Right ventricle myocardium inferior (tissue), 1 donor: ENCODE measurements at places on chromosomes 3 and 15.

- no peak for DNase-seq
These were observed 1091.9 kb downstream of the NSUN3 start for GRCh38 chr3:95154766-95155165.

- no peak for DNase-seq
These were observed 298.6 kb downstream of the ADAMTS17 start for GRCh38 chr15:100043068-100043641.

- DNase-seq, result no peak
These were observed 62.9 kb upstream of the SPRED1 start for GRCh38 chr15:38189671-38190295.

- DNase-seq, result no peak
These were observed 164.6 kb downstream of the ATG7 start for GRCh38 chr3:11436775-11437174.

- peak; percentile 63 for DNase-seq
These were observed at the start of gene SLC12A8 for GRCh38 chr3:125212509-125213363. SLC12A8 (minus strand) TSS chr3:125212748; CDS start chr3:125211349, 1,399 bp downstream.

GRCh38 chr3:76644305-76644675, 395.6 kb upstream of the ROBO2 start:
- DNase-seq, result no peak

DNA sequence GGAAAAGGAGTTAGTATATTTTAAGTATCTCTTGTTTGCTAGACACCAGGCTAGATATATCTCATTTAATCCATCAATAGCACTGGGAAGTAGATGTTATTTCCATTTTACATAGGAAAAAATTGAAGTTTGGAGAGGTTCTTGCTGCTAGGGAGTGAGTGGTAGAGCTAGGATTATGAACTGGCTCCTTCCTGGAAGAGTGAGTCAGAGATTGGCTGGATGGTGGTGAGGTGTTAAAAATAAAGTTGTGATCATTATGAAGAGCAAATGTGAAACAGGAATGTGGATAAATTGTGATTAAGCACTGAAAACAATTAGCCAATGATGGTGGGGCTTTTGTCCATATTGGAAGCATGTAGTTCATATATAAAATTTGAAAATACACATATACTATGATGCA, 234.2 kb downstream of the WNT5A start:
- DNase-seq, result no peak

DNA sequence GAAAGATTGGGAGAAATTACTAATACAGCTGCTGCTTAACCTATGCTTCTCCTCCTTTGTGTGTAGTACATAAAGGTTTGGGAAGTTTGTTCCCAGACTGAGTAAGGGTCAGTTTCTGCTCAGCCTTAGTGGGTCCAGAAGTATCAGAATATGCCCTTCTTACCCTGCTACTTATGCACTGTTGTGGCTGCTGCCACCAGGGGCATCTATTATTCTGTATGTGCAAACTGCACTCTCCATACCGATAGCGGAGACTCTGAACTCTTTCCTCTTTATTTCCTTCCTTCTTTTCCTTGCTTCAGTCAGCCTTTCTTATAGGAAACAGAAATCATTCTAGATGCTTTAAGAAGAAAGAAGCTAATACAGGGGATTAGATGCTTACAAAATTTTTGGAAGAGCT, 4.0 kb downstream of the NEDD4 start:
- no peak for DNase-seq

- DNase-seq, result no peak
These were observed 20.5 kb upstream of the ATP10A start for GRCh38 chr15:25883463-25884259.

DNA sequence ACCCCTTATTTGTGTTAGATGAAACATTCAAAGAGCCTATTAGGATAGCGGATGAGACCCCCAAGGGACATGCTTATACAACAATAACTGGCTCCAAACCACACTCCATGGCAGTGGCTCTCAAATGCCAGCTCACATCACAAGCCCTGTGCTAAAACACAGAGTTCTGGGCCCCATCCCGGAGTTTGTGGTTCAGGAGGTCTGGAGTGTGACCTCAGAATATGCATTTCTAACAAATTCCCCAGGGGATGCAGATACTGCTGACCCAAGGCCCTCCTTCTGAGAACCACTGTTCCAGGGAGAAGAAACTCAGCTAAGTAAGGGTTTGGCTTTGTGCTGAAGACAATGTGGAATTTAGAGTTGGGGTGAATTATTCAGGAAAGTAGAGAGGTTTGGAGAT, 3.6 kb downstream of the CCRL2 start:
- no peak for DNase-seq

DNA sequence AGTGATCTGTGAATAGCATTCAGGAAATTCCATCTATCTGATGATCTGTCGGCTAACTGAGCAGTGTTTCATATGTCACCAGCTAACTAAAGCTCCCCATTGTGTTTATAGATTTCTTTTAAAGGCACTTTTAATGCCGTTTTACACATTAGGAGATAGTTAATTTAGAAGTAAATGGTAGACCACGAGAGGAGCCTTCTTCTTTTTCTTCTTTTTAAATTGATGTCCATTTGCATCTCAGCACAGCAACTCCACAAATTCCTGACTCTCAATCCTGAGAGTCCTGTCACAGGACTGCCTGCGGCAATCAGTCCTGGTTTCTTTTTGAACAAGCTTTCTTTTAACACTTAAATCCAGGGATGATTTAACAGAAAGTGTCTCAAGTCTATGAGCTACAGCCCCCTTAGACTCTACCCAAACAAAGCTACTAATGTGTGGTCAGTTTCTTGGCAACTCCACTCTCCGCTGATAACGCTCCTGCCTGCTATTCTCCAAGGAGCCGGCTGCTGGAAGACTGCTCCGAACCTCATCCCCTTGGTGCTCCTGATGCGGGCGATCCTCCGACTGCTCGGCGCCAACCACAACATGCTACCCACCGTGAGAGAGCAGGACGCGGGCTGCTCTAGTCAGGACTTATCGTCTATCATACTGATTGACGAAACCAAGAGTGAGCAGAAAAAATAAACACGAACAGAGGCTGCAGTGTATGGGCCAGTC, 421.4 kb downstream of the MECOM start:
- DNase-seq, result peak; percentile 76

- DNase-seq, result no peak
These were observed 23.6 kb upstream of the ALPK3 start for GRCh38 chr15:84793431-84794161.

- no peak for DNase-seq
These were observed 477.0 kb downstream of the EPHA3 start for GRCh38 chr3:89584398-89584797.

DNA sequence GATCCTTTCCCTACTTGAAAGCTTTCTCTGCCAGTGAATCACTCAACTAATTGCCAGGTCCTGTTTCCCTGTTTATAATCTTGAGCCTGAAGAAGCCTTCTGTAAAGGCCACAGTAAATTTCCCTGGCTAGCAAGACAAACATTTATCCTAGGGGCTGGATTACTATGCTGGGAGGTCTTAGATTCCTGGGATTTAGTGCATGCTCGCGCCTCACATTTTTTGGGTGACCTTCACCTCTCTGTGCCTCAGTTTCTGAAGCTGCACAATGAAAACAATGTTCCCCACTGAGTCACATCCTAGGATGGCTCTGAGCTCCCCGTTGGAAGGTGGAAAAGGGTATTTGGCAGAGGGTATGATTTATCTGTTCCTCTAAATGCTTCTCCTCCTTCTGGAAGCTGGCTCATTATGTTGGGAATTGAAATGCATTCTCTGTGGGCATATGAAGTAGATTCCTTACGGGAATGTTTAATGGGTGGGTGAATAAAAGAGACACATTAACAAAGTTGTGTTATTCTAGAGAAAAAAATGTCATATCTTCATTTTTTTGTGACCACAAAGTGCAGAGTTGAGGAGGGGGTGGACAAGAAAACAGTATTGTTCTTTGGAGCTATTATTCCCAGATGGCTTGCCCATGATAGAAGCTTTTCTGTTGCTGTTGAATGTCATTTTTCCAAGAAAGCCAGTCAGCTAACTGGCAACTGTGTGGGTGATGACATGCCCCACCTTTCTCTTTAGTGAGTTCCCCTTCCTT, 32.4 kb downstream of the LSM3 start:
- no peak for DNase-seq

DNA sequence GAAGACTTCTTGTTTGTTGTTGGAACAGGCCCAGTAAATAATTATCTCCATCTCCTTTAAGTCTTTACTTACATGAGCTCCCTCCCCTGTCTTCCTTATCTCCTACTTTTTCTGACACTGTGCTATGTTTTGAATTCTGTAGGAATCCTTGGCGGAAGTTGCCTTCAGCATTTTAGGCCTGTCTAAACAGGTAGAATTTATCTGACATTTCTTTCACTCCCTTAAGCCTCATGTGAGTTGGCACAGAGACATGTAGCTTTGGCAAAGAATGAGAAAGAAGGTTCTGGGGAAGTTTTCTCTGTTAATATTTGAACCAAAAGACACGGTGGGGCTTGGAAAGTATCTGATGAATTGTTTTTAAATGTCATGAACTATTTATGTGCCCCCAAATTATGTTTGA, 8.1 kb downstream of the MCTP2 start:
- DNase-seq, result no peak

- DNase-seq, result no peak
These were observed 2.9 kb downstream of the THBS1 start for GRCh38 chr15:39583596-39584265.

GRCh38 chr15:33074942-33075341, 119.6 kb downstream of the FMN1 start:
- no peak for DNase-seq

DNA sequence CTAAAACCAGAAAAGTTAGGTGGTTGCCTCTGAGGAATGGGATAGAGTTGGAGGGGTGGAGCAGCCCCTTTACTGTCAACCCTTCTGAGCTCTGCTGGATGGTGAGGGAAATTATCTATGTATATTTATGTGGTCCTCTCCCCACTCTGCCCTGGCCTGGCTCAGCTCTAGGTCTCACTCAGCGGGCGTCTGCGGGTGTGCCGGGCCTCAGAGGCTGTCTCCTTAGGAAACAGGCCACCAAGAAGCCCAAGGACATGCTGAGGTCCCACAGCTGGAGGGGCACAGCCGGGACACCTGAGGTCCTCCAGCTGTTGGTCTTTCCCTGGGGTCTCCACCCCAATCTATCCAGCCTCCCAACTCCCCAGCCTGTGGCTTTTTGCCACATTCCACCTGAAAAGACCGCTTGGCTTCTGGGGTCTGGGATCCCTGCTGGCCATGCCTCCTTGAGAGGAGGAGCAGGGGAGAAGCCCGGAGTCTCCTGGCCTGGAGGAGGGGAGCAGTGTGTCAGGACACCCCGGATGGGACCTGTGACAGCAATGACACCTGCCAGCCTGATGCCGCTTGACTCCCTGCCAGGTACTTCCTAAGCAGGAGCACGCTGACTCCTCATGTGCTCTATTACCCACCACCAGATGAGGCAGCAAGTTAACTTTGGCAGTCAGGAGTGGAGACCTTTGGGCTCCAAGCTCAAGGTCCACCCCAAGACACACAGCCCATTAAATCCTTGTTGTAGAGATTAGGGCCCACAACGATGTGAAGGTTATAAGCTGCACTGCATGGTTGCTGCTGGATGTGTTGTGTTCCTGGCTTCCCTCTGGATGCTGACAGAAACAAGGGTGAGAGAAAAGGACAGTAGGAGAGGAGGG, at the start of gene SLC28A1:
TSS of gene SLC28A1 (plus strand) at position 747 of the 866 bp plus-strand sequence. CDS start 3,099 bp downstream, outside the sequence.
- DNase-seq, result no peak

DNA sequence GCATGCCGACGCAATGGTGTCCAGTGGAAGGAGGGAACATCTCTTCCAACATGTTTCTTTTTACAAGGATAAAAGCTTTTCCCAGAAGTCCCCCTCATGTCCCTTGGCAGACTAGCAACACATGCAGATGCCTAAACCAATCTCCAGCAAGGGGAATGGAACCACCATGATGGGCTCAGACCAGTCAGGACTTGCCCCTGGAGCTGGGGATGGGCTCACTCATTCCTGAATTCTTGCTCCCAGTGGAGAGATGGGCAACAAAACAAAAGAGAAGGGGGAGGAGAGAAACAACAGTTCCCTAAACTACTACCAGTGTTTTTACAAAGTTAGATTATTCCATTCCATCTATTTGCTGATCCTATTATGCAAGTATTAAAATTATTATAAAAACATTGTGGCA, 76.8 kb upstream of the OXTR start:
- no peak for DNase-seq

GRCh38 chr15:80923668-80924067, 66.0 kb downstream of the MESD start:
- DNase-seq, result no peak

GRCh38 chr15:76464247-76464646, 127.7 kb downstream of the ISL2 start:
- DNase-seq, result no peak

- no peak for DNase-seq
These were observed 209.5 kb downstream of the SOX2 start for GRCh38 chr3:181921220-181921619.

GRCh38 chr15:66900586-66901310, 164.7 kb upstream of the SMAD3 start:
- DNase-seq, result no peak

- no peak for DNase-seq
These were observed 222.8 kb upstream of the TBL1XR1 start for GRCh38 chr3:177419904-177420601.

DNA sequence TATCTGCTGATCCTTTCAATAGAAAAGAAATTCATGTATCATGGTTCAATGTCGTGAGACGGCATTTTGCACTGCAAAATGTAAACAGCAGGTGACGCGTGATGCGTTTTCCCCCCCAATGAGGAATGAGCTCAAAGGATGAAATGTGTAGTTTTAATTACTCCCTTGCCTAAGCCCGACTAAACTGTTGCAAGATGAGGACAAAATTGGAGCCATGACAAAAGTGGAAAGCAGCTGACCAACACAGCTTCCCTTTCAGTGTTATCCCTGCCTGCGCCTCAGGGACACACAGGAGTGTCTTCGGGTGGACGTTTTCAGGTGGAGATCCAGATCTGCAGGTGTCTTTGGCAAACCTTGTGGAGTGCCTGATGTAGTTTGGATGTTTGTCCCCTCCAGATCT, 92.0 kb downstream of the GABRG3 start:
- no peak for DNase-seq

- DNase-seq, result no peak
These were observed 54.7 kb downstream of the RAB11A start for GRCh38 chr15:65924004-65924403.

DNA sequence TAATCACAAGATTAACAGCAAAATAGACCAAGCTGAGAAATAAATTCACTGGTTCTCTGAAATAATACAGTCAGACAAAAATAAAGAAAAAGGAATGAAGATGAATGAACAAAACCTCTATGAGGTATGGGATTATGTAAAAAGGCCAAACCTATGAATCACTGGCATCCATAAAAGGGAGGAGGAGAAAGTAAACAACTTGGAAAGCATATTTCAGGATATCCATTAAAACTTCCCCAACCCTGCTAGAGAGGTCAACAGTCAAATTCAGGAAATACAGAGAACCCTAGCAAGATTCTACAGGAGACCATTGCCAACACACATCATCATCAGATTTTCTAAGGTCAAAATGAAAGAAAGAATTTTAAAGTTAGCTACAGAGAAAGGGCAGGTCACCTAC, 649.7 kb upstream of the CBLB start:
- no peak for DNase-seq

GRCh38 chr3:39254806-39255449, 24.9 kb downstream of the CX3CR1 start:
- DNase-seq, result no peak

GRCh38 chr15:95884276-95884675, 446.2 kb upstream of the NR2F2 start:
- DNase-seq, result no peak
